ENCODE measurements at places on chromosomes 3 and 15. TPM values are rescaled to one million over a fixed set of nuclear protein-coding genes. Genes with fewer than 3 reads are reported as not detected.

FSD2 gene
- 0.18 TPM for total RNA-seq

SPATA12 gene
- 0.15 TPM for total RNA-seq

ADAMTSL3 gene
- total RNA-seq = 26.4 TPM

AP3S2 gene
- total RNA-seq = 36.9 TPM
